ENCODE measurements at places on chromosomes 12 and 14.

- no peak for DNase-seq
Observed at GRCh38 chr12:95088379-95088778, 15.0 kb upstream of the NR2C1 start.

- DNase-seq: no peak
Observed at GRCh38 chr14:33271891-33272290, 333.2 kb downstream of the NPAS3 start.

DNA sequence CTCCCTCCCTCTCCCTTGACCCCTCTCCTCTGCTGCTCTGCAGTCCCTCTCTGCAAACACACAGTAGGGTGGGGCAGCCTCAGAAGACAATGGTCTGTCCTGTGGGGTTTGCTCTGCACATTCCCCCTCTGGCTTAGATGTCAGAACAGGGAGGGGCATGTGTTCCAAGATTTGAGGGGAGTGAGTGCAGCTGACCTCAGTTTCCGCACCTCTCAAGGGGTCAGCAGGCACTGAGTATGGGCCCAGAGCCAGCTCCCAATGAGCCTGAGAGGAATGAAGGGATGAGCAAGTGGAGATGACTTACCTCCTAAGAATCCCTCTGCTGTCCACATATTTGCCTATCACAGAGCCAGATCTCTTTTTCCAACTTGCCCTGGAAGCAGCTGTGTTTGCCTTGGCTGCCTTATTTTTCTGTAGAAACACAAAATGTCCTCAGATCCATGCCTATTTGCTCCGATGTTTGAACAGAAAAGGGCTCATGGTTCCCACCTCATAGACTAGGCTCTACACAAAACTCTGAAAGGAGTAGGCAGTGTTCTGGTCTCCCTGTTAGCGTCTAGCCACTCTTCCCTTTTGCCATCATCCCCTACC, 111.4 kb downstream of the CRACR2A start:
- no peak for DNase-seq

- DNase-seq: no peak
Observed at GRCh38 chr12:41452838-41453407, 264.8 kb downstream of the PDZRN4 start.

DNA sequence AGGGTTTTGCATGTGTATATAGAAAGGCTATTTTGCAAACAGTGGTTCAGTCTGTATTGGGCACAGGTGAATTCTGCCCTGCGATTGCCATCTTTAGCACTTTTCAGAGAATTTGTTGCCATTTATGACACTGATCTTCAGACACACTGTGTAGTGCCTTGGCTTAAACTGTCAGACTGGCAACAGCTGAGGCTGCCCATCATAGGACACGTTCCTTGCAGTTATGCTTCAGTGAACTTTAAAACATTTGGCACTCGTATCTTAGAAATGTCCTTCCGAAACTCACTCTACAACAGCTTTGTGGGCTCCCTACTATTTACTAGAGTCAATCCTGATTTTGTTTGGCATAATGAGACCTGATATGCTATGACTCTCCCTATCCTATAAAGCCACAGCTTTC, 29.1 kb downstream of the AP5M1 start:
- no peak for DNase-seq

DNA sequence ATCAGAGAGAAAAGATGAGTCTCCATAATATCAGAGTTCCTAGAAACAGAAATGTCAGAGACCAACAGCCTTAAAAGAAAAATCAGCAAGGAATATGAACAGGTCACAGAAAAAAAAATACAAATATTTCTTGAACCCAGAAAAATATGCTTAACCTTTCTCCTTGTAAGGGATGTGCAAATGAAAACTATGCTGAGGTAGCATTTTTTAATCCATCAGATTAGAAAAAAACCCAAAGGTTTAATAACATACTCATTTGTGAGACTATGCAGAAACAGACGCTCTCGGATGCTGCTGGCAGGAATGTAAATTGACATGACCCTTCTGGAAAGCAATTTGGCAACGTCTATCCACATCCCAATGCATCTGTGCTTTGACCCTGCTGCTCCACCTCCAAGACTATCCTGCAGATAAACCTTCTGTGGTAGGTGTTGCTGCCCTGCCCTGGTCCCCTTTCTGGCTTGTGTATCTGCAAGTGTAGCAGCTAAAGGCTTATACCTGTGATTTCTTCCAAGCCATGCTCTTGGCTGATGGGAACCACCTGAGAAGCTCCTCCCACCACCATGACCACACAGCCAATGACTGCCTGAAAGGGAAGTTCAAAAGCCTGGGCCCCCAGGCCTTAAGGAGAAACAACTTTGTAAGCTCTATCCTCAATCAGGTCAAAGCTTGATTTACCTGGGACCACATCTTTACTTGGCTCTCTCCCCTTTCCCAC, 49.4 kb downstream of the LTBP2 start:
- DNase-seq: no peak

DNA sequence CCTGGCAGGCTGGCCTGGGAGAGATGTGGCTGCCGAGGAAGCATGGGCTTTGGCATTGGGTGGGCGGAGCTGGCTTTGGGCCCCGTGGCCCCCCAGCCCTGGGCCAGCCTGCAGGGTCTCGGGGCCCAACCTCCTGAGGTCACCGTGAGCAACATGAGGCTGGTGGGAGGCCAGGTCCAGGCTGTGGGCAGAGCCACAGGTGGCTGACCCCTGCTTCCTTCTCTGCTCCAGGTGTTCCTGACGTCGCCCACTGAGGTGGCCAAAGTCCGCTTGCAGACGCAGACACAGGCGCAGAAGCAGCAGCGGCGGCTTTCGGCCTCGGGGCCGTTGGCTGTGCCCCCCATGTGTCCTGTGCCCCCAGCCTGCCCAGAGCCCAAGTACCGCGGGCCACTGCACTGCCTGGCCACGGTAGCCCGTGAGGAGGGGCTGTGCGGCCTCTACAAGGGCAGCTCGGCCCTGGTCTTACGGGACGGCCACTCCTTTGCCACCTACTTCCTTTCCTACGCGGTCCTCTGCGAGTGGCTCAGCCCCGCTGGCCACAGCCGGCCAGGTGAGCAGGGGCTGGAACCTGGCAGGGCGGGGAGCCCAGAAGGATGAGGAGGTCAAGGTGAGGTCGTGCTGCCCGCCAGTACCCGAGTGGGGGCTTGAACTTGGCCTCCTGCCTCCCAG, 5.5 kb downstream of the SLC25A47 start:
- no peak for DNase-seq

GRCh38 chr12:54680374-54680773, 32.2 kb upstream of the DCD start:
- no peak for DNase-seq

GRCh38 chr12:125218952-125219351, 153.7 kb downstream of the AACS start:
- DNase-seq: no peak

DNA sequence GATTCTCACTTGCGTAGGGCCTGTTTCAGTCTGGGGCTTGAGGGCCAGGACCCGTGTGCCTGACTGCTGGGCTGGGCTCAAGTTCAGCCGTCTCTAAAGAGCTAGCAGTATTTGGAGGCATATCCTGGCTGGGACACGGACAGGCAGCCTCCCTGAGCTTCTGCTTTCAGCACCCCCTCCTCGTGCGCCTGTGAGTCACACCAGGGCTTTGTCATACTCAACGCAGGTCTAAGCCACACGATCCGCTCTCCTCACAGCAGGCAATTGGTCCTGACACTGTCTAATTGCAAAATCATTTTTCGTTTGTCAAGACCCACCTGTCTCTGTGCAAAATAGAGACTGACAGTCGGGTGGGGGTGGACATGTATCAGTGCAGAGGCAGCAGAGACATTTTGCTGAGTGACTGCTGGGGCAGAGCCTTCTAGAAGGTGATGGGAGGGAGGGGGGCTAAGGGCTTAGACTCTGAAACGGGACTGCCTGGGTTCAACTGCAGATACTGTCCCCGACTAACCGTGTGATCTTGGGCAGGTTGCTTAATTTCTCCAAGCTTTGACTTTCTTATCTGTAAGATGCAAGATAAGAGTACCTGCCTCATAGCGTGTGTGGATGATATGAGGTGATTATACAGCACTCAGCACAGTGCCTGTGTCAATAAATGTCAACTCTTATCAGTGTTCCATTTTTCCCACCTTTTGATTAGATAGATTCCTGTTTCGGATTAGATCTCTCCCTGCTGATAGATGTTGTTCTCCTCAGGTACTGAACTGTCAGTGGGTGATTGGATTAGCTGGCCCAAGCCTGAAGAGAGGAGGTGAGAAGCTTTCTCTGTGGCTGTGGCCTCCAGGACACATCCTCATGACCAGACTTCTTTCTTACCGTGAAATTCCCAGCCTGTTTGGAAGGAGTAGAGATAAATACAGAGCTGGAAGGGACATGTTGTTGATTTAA, 53.1 kb downstream of the KCNA1 start:
- no peak for DNase-seq

DNA sequence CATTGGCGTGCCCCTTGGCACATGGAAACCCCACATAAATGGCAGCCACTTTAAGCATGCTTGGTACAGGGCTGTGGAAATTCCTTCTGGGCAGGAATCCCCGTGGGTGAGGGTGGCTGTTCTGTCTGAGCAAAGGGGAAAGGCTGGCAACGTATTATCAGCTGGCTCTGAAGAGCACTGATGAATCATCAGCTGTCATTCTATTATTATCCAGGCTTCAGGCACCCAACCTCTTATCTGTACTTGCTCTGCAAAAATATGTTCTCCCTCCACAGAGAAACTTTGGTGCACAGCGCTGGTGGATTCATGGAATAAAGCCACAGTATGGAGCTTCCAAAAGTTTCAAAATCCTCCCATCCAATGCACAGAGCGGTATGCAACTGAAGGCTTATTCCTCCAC, 167.1 kb downstream of the TBX5 start:
- no peak for DNase-seq

DNA sequence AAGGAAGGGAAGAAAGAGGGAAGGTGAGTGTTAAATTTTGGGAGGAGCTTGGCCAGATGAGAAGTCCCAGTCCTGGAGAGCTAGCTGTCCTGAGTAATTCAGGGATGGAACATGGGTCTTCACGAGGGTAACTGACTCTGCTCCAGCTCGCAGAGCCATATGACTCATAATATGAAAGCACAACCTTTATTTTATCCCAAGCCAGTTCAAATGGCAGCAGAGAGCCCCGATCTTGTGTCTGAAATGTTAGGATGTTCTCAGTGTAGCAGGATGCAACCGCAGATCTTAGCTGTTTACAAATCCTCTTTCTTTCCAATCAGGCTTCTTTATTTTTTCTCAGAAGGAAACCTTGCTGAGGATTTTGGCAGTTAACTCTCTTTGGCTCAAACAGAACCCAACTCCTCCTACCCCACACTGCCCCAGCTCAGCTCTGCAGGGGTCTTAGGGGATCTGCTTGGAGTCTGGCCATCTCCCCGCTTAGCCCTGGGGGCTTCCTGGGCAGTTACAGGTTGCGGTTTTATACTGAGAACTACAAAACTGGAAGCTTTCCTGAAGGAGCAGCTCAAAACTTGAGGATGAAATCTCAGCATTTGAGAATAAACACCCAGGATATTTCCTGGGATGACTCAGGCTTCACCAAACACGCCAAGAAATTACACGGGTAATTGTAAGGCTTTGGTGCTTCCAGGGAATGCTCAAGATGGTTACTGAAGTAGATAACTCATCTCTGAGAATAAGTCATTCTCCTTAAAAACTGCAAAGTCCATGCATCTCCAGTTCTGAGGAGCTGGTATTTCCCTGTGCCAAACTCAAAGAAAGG, 92.5 kb downstream of the VCPKMT start:
- DNase-seq: no peak

GRCh38 chr12:109878247-109878625, 2.1 kb downstream of the GLTP start:
- DNase-seq: no peak

GRCh38 chr14:22491683-22492621, 97.1 kb downstream of the DAD1 start:
- DNase-seq: no peak

GRCh38 chr12:59723520-59723919, 127.7 kb downstream of the SLC16A7 start:
- DNase-seq: no peak

GRCh38 chr12:91954326-91954725, 191.3 kb downstream of the BTG1 start:
- no peak for DNase-seq

DNA sequence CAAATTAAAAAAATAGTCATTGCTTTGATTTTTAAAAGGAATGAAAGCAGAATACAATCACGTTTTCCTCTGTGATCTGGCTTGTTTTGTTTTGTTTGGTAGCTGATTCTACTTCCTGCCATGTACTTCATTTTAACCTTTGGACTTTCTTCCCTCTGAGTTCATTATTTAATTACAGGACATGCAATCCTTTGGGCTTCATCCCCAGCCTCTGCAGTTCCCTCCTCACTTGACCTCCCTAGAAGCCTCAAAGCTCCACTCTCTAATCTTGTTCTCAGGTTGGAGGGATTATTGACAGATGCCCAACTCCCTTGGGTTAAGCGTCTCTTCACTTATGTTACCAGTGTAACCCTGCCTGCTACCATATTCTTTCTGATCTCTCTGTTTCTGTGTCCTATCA, 967.9 kb upstream of the SEL1L start:
- no peak for DNase-seq

- no peak for DNase-seq
Observed at GRCh38 chr12:67002720-67003119, 266.4 kb upstream of the CAND1 start.

- DNase-seq: no peak
Observed at GRCh38 chr12:103799857-103800771, 40.9 kb downstream of the NT5DC3 start.

DNA sequence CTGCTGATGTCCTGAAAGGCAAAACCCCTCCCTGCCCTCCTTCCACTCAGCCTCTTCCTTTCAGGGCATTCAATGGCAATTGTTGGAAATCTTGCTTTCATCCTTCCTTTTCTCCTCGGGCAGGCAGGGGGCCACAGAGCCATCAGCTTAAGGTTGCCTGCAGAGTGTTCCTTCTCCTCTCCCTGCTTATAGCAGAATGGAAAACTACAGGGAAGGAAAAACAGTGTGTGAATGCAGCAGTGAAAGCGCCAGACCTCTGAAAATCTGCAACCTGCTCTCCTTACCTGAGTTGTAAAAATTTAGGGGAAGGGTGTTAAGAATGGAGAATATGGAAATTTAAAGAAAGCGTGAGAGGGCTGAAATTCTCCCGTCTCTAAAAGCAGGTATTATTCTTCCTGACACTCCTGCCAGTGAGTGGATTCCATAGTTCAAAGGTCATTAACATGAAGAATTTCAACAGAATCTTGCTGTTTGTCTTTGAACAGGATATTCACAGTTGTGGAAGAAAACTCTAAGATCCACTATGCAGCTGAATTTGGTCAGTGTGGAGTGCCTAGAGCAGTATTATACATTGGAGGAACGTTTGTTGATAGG, 348.8 kb downstream of the KCNH5 start:
- no peak for DNase-seq

GRCh38 chr12:18206198-18206597, 55.1 kb upstream of the PIK3C2G start:
- DNase-seq: no peak

All from stimulated activated CD4-positive, alpha-beta T cell treated with anti-CD3 and anti-CD28 coated beads, Interleukin-15, amount 100 ng/mL, for 48 hours (primary cell).